ENCODE measurements at places on chromosomes 1 and 21. TPM values are rescaled to one million over a fixed set of nuclear protein-coding genes. Genes with fewer than 3 reads are reported as not detected.

EPHA10 gene
- not detected for polyA plus RNA-seq

NBPF14 gene
- 17.6 TPM for polyA plus RNA-seq

PADI2 gene
- 11.7 TPM for polyA plus RNA-seq

TENT5C gene
- polyA plus RNA-seq = 6.1 TPM
